ENCODE measurements at places on chromosomes 16 and 17.

GRCh38 chr17:27602721-27603420 lies 28.1 kb upstream of the LGALS9 start:
- peak; percentile 63 for DNase-seq

DNA sequence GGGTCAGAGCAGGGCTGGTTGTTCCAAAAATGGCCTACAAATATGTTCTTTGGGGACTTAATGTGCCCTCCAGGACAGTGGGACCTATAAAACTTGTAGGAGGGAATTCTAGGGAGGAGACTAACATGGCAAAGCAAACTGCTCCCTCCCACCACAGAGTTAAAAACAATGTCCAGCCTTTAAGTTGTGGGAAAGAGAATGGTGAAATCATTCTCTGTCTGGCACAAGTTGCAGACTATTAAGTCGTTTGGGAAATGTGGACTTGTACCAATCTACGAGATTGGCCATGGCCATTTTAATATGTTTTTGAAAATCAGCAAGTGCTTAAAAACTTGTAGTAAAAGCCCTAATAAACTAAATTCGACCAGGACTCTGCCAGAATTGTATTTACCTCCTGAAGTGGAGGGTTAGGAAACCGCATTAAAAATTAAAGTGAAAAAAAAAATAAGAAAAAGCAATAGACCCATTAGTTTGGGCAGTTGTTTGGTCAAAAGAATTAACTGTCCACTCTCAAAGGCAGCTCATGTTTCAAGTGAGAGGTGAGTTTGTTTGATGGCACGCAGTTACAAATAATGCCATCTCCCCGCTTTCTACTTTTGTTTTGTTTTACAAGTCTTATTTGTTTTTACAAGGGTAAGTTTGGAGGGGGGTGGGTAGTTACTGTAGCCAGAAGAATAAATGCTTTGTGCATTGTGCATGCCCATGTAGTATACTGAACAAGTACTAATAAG lies 32.4 kb downstream of the ANKFN1 start:
- DNase-seq, result no peak

GRCh38 chr16:2088759-2089358 lies 41.1 kb downstream of the TSC2 start:
- DNase-seq, result no peak

DNA sequence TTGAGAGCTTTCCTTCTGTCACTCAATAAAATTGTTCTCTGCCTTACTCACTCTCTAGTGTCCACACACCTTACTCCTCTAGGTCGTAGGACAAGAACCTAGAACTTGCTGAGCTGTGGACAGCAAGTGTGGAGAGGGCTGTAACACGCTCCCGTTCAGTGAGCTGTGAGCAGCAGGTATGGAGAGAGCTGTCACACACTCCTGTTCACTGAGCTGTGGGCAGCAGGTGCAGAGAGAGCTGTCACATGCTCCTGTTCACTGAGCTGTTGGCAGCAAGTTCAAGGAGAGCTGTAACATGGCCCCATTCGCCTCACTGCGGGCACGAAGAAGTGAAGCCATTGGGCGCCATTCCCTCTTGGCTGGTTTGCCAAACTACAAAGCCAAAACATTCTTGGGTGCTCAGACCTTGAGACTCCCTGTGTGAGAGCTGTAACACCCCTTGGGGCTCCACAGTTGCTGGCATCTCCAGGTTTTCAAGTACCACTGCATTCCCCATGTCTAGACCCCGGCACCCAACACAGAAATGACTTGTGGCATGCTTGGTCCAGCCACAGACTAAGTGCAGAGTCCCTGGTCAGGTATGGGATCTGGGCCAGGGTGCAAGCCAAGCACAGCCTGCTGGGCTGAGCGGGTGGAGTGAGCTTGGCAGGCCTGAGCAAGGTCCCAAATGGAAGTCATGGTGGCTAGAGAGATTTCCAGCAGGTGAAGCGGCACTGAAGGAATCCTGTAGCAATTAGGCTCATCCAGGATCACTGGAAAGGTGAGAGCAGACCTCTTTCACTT lies 608.0 kb upstream of the CDH8 start:
- DNase-seq, result no peak

DNA sequence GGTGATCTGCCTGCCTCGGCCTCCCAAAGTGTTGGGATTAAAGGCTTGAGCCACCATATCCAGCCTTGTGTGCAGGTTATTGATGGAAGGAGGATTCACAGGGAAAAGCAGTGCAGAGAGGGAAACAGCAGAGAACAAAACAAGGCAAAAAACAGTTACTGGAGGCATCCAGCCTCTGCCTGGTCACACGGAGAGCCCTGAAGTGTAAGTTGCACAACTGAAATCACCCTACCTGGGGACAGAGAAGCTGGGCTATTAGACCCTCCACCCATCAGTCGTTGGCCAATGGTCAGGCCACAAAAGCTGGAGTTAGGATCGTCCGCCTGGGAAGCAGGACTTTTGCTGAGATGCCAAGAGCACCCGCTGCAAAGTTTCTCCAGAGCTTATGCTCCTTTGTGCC lies 57.9 kb upstream of the BCO1 start:
- no peak for DNase-seq

DNA sequence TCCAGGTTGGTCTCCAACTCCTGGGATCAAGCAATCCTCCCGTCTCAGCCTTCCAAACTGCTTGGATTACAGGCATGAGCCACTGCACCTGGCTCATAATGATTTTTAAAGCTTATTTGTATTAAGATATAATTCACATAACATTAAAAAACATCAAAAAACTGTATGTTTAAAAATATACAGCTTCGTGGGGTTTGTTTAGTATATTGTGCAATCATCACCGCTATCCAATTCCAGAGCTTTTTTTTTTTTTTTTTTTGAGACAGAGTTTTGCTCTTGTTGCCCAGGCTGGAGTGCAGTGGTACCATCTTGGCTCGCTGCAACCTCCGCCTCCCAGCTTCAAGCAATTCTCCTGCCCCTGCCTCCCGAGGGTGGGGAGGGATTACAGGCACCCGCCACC lies 11.0 kb upstream of the SLC25A19 start:
- DNase-seq, result no peak

- no peak for DNase-seq
Observed at GRCh38 chr16:81526199-81526598, 81.6 kb downstream of the CMIP start.

DNA sequence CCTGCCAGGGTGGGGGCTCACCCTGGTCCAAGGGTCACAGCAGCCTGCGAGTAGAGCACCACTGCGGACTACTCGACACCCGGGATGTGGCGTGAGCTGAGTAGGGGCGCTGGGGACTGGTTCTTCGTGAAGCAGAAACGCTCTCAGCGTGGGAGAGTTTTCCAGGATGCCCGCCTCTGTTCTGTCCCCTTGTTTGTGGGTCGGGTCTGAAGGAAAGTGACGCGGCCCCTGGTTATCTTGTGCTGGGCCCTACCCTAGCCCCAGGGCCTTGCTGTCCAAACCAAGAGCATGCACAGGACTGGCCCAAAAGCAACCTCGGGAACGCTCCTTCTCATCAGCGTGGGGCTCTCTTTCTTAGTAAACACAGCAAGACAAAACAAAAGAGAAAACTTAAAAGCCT lies 303.3 kb downstream of the IRF8 start:
- no peak for DNase-seq

GRCh38 chr16:87584271-87584670 lies 18.0 kb upstream of the JPH3 start:
- DNase-seq, result no peak
